Suprapubic skin (tissue), 4 donors: ENCODE measurements at places on chromosomes 4 and X.

GRCh38 chr4:3044870-3045819 lies 29.2 kb downstream of the HTT-AS start:
- H3K27me3 ChIP-seq: no peaks in the 10 kb centered on the region
- H3K4me3 ChIP-seq: no peak overlapping the region
- H3K27ac ChIP-seq: no peak overlapping the region
- no peak for DNase-seq
- H3K36me3 ChIP-seq: no peaks in the 10 kb centered on the region
- peaks cover 23% of the 10 kb centered on the region for H3K4me1 ChIP-seq

GRCh38 chr4:183158062-183158461 lies 59.0 kb downstream of the WWC2 start:
- DNase-seq: no peak
- H3K27ac ChIP-seq: no peak overlapping the region
- no peaks in the 10 kb centered on the region for H3K4me1 ChIP-seq
- H3K27me3 ChIP-seq: no peaks in the 10 kb centered on the region

- H3K27me3 ChIP-seq: no peaks in the 10 kb centered on the region
- H3K27ac ChIP-seq: no peak overlapping the region
- H3K36me3 ChIP-seq: no peaks in the 10 kb centered on the region
- no peak for DNase-seq
Measured at GRCh38 chr4:87704001-87704400, 53.9 kb downstream of the DMP1 start.

GRCh38 chr4:134174271-134174670 lies 27.3 kb downstream of the PABPC4L start:
- no peak overlapping the region for H3K4me3 ChIP-seq
- DNase-seq: no peak
- no peaks in the 10 kb centered on the region for H3K27me3 ChIP-seq
- no peak overlapping the region for H3K27ac ChIP-seq
- no peaks in the 10 kb centered on the region for H3K4me1 ChIP-seq

DNA sequence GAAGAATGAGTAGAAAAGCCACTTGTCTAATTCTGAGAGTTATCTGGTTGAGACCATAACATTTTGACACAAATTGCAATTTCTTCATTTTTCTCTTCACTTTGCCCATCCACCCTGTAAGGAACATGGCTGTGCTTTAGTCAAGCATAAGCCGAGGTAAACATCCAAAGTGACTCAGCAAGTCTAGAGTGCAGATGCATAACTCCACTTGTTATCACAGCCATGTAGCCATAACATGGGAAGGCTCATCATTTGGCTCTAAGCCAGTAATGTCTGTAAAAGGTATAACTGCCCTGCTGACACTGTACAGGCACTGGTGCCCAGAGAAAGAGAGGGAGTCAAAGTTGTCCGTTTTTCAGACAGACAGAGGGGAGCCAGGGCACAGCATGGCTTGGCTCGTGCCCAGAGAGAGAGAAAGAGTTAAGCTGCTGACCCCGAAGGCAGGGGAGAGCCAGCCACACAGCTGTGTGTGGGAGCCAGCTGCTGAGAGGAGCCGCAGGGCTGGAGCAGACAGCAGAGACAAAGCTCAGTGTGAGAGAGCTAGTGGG lies 76.9 kb upstream of the EXOC1L start:
- H3K4me3 ChIP-seq: no peak overlapping the region
- no peak overlapping the region for H3K27ac ChIP-seq
- no peaks in the 10 kb centered on the region for H3K4me1 ChIP-seq
- no peaks in the 10 kb centered on the region for H3K36me3 ChIP-seq
